Gastroesophageal sphincter (tissue), 4 donors: ENCODE measurements at places on chromosomes 4 and X.

- no peak for ATAC-seq
Measured at GRCh38 chr4:72111863-72112262, 80.1 kb downstream of the NPFFR2 start.

DNA sequence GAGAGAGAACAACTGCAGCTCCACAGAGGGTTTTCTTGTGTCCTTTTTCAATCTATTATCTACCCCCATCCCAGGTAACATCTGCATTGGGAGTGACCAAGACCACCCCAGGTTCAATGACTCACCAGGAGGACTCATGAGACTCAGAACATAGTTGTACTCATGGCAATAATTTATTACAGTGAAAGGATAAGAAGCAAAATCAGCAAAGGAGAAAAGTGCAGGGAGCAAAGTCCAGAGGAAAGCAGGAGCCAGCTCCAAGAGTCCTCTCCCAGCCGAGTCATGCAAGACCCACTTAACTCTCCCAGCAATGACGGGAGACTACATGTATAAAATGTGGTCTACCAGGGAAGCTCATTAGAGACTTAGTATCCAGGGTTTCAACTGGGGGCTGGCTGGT, 129.5 kb upstream of the RBPJ start:
- no peak for ATAC-seq

DNA sequence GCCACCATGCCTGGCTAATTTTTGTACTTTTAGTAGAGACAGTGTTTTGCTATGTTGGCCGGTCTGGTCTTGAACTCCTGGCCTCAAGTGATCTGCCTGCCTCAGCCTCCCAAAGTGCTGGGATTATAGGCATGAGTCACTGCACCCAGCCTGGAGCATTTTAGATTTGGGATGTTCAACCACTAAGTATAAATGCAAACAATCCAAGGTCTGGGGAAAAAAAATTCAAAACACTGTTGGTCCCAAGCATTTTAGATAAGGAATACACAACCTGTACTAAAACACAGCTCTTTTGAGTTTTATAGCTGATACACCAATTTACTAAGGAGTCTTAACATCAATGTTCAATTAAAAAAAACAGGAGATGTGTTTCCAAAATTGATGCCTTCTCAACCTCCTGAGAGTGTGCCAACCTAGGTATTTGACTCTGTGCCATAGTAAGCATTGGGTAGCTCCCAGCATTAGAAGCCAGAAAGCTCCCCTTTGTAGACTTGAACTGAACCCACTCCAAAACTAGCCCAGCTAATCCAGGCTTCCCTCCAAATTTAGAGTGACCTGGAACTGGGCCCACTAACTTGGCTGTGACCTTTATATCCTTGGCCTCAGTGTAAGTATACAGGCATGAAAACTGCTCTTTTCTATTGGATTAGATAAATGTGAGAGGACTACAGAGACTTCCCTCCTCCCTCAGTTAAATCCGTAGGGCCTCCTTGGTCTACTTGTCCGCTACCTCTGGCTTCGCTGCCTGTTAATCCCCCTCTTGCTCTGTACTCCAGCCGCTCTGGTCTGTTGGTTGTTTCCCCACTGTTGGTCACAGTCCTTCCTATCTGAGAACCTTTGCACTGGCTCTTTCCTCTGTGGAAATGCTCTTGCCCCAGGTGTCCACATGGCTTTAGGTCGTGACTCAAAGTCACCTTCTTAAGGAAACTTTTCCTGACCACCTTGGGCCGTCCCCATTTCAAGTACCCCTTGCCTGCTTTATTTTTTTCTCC, 77.6 kb downstream of the CCKAR start:
- peak; percentile 48 for ATAC-seq

DNA sequence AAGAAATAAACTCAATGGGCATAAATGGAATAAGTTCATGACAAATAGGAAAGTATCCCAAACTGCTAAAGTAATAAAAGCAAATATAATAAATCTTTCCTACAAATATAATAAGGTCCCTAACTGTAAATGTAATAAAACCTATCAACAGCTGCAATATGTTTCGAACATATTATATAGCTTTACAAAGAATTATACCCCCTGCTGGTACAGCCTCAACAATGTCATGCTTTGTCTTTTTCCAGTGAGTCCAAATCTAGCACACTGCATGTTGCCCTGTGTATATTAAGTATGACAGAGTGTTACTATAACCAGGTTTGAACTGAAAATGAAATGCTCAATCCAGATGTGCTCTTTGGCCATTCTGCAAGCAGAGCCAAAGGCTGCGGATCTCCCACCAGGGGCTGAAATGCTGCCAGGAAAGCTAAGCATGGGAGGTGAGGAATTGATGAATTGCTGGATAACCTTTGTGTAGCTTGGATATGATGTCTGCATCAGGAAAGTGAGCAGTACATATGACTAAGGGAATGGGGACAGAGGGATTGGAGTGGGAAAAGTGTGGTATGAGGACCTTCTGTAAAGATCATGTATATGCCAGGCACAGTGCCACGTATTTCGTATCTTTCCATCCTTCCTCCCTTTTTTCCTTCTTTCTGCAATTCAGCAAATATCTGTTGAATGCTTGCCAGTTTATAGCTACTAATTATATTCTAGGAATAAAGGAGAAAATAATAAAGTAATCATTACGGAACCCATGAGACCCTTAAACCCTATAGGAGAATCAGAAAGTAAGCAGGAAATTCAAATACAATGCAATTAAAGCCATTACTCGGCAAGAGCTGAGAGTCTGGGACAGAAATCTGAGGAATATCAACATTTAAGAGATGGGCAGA, 954.6 kb upstream of the LCORL start:
- ATAC-seq: no peak

DNA sequence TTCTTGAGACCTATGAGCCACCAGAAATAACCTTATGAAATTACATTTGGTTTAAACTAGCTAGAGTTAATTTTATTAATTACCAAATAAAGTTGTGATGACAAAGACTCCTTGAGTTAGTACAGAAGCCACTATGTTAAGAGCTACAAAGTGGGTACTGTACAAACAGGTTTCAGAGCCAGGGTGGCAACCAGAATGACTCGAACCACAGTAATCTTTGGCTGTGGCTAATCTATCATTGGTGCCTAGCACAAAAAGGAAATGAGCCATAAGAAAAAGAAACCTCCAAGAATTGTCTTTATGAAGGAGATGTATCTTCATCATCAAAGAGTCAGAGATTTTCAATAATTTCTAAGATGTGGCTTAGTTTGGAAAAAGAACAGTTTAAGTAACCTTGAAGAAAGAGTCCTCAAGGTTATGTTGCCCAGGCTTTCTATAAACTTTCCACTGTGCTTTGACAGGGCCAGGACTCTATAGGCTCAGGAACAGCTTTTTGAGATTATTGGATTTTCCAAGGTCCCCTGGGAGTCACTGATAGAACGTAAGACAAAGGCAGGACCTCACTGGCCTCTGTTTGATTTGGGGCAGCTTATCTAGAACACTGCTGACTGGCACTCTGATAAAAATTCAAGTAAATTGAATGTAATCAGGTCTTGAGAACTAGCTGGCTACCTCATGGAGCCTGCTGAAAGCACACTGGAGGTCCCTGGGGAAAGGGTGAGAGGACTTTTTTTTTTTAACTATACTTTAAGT, 777.7 kb downstream of the STIM2 start:
- ATAC-seq: no peak

DNA sequence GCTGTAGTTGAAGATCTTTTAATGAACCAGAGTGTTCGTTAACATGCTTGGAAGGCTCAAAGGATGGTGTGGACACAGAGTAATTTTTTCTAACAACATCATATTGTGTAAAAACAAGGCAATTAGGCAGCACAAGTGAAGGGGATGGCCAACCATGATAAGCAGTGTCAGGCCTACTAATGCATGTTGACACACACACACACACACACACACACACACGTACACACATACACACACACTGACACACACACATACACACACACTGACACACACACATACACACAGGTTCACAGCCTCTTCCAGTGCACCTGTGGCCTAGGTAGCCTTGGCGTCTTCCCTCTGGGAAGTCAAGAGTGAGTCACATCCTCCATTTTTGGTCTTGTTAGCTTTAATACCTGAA, at the start of gene SUPT20HL1:
TSS of gene SUPT20HL1 (plus strand) at position 368 of the 400 bp plus-strand sequence. CDS start 2,122 bp downstream, outside the sequence.
- no peak for ATAC-seq

GRCh38 chr4:47043821-47044220, 12.5 kb downstream of the GABRB1 start:
- no peak for ATAC-seq

DNA sequence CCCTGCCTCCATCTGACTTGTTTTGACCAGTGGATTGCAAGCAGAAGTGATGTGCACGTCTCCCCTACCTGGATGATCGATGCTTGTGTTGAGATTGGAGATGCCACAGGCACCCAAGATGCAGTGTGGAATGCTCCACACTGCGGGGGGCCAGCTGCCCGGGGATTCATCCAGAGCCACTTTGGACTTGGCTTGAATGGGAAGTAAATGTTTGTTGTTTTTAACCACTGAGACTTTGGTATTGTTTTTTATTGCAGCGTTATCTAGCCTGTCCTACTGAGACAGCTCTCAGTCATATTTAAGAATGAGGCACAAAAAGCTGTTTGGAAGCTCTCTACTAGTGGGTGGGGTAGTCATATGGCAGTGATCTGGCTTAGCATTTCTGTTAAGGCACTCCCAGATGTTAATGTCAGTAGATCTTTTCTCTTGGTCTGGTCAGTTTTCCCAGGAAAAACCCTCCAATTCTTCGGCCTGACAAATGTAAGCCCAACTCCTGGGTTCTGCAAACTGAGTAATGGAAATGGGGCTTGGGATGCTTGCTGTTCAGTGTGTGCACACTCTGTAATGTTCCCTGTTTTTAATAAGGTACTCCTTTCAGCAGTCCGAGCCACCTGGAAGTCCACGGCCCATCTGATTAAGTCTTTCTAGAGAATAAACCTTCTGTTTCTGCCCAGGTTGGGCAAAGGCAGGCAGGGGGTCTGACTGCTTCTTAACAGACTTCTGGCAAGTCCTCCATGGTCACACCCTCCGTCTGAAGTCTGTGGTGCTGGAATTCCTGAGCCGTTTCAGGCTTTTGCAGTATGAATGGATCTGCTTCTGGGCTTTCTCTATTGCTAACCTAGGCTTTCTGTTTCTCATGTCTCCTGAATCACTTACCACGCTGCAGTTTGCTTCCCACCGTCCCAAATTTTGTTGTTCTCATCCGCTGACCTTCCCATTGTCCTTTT, 74.8 kb downstream of the WWC2 start:
- no peak for ATAC-seq

DNA sequence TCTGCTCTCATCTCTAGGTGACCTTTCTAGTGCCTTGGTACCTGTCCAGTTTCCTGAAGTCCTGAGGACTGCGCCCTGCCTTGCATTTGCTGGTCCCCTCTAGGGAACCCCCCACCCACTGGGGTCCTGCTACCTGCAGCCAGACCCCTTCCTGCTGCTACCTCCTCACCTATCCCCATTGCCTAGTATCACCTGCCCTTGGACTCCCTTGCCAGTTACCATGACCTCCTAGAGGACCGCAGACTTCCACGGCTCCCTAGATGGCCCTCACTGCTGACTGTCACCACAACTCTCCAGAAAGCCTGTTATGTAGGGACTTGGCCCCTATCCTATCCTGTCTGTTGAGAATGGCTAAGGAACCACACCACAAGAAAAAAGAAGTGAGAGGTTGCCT, 166.6 kb downstream of the EFNB1 start:
- ATAC-seq: peak; percentile 2

DNA sequence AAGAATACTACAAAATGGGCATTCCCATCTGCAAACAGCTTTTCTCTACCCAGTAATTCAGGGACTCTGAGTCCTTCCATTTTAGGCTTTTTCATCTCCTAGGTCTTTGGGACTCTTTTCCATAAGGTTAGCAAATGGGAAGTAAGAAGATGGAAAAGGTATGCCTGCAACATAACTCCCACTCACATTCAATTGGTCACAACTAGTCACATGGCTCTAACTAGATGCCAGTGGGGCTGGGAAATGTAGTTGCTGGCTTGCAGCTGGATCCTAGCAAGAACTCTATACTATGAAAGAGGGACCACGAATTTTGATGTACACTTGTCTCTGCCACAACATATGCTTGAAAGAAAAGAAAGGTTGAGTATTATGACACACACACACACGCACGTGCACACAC, 954.9 kb upstream of the FTHL17 start:
- no peak for ATAC-seq
